ENCODE measurements at places on chromosomes 7 and 10. TPM values are rescaled to one million over a fixed set of nuclear protein-coding genes. Genes with fewer than 3 reads are reported as not detected.

NEUROG3 gene
- not detected for total RNA-seq

HOGA1 gene
- 0.28 TPM for total RNA-seq

ZSCAN25 gene
- total RNA-seq = 11.5 TPM

PLAC9 gene
- 12.3 TPM for total RNA-seq

IDI2 gene
- not detected for total RNA-seq

FAM13C gene
- 0.85 TPM for total RNA-seq

CCL24 gene
- 0.28 TPM for total RNA-seq

GATA3 gene
- not detected for total RNA-seq

STAM gene
- total RNA-seq = 16.4 TPM

CLDN3 gene
- not detected for total RNA-seq

MAGI2 gene
- 8.2 TPM for total RNA-seq

SPDYE9 gene
- not detected for total RNA-seq

ELAPOR2 gene
- total RNA-seq = 3.1 TPM

NPC1L1 gene
- total RNA-seq = 0.14 TPM

VWA2 gene
- total RNA-seq = not detected

HOXA7 gene
- 1.6 TPM for total RNA-seq

CTAGE6 gene
- 0.28 TPM for total RNA-seq

EIF4EBP2 gene
- total RNA-seq = 20.4 TPM

STX1A gene
- 10.7 TPM for total RNA-seq

FFAR4 gene
- not detected for total RNA-seq

ITPRIP gene
- total RNA-seq = 9.6 TPM

TM9SF3 gene
- 99.7 TPM for total RNA-seq
